A549 treated with Hydrocortisone at 1 μM for 4 hours (cell line): ENCODE measurements at places on chromosomes 6 and 20. TPM values are rescaled to one million over a fixed set of nuclear protein-coding genes. Genes with fewer than 3 reads are reported as not detected.

SLC25A27 gene
- 0.32 to 0.61 TPM (median 0.40 TPM) in 5 replicates for total RNA-seq

SCGN gene
- total RNA-seq: 0.17 to 0.36 TPM (median 0.21 TPM) in 5 replicates

APOBEC2 gene
- total RNA-seq: not detected in 5 replicates

SIRPD gene
- not detected in 5 replicates for total RNA-seq

AGER gene
- 1.2 to 2.3 TPM (median 1.6 TPM) in 5 replicates for total RNA-seq

NRSN1 gene
- total RNA-seq: not detected in 5 replicates

CST7 gene
- total RNA-seq: 0.13 TPM in 1 of 5 replicates, not detected in the others

MUC22 gene
- 0.01 to 0.03 TPM (median 0.02 TPM) in 4 of 5 replicates, not detected in the other for total RNA-seq

ZNF343 gene
- 12.2 to 18.7 TPM (median 12.8 TPM) in 5 replicates for total RNA-seq

BACH2 gene
- total RNA-seq: 0.53 to 1.6 TPM (median 0.70 TPM) in 5 replicates

STMND1 gene
- total RNA-seq: not detected in 5 replicates

PMEPA1 gene
- total RNA-seq: 181 to 327 TPM (median 291 TPM) in 5 replicates
